ENCODE measurements at places on chromosomes 7 and 10. TPM values are rescaled to one million over a fixed set of nuclear protein-coding genes. Genes with fewer than 3 reads are reported as not detected.

Gene OR2A5
- not detected for total RNA-seq

Gene SBDS
- total RNA-seq, result 151 TPM

Gene C10orf90
- total RNA-seq, result 0.22 TPM

Gene SEMA4G
- total RNA-seq, result not detected

Gene CLRN3
- total RNA-seq, result not detected

Gene CNTNAP2
- total RNA-seq, result not detected

- no peaks in the 10 kb centered on the region for H3K27me3 ChIP-seq
- peaks cover 25% of the 10 kb centered on the region for H3K4me1 ChIP-seq
- H3K27ac ChIP-seq, result peak overlapping the region; percentile 76
- peak; percentile 62 for DNase-seq
- H3K36me3 ChIP-seq, result no peaks in the 10 kb centered on the region
Observed at GRCh38 chr10:21518641-21519396, 6.7 kb downstream of the SKIDA1 start.

GRCh38 chr7:116100626-116101025 is 70.1 kb upstream of the TFEC start:
- H3K36me3 ChIP-seq, result no peaks in the 10 kb centered on the region
- no peak for DNase-seq
- no peaks in the 10 kb centered on the region for H3K27me3 ChIP-seq
- H3K4me1 ChIP-seq, result peaks cover 30% of the 10 kb centered on the region

DNA sequence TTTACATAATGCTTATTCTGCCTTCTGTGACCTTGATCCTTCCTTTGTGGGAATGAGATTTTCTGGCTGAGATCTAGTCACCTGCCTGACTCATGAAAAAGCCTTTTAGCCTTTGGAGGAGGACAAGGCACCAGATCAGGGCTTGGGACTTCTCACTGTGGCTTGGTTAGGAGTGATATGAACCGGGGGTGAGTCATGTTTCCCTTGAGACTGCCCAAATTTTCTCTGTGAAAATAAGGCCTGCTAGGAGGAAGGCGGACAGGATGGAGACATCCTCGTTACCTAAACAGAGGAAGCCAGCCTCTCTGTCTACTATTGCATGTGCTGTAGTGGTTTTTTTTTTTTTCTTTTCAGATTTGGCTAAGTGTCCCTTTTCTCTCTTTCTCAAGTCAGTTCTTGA is 57.8 kb downstream of the EVX1 start:
- H3K4me1 ChIP-seq, result no peaks in the 10 kb centered on the region
- DNase-seq, result peak; percentile 59
- H3K27me3 ChIP-seq, result no peaks in the 10 kb centered on the region
- H3K36me3 ChIP-seq, result no peaks in the 10 kb centered on the region

GRCh38 chr7:142511801-142512200 is 237.5 kb upstream of the PRSS1 start:
- no peak for DNase-seq
- no peaks in the 10 kb centered on the region for H3K4me1 ChIP-seq
- no peaks in the 10 kb centered on the region for H3K36me3 ChIP-seq
- H3K27ac ChIP-seq, result no peak overlapping the region

DNA sequence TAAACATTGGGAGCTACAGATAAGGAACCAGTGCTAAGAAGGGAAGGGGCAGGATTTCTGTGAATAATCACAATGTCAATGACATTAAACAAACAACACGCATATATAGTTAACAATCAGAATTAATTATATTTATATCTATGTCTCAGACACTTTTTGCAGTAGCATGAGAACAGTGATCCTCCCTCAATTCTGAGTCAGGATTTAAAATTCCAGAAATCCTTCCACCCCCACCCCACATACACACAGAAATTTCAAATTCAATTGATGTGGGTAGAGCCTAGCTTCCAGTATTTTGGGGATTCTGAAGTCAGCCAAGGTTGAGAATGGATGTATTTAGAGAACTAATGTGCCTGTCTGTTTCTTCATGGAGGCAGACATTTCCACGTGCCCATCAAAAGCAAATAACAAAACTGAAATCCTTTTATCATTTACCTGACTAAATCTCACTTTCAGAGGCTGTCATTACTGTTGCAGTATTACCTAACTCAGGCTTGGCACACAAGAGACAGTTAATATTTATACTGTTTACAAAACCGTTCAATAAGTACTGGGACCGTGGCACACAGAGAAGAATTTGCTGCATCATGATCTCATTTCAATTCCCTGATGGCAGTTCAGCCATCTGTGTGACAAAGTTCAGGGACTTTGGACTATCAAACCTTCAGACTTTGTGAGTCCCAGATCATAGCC is 116.6 kb upstream of the PALS2 start:
- H3K27me3 ChIP-seq, result no peaks in the 10 kb centered on the region
- no peak overlapping the region for H3K4me3 ChIP-seq
- H3K27ac ChIP-seq, result no peak overlapping the region
- no peaks in the 10 kb centered on the region for H3K36me3 ChIP-seq

GRCh38 chr10:101495324-101495925 is 92.6 kb downstream of the POLL start:
- no peaks in the 10 kb centered on the region for H3K36me3 ChIP-seq
- H3K4me1 ChIP-seq, result no peaks in the 10 kb centered on the region
- DNase-seq, result peak; percentile 16
- no peak overlapping the region for H3K4me3 ChIP-seq
- H3K27ac ChIP-seq, result no peak overlapping the region
- H3K27me3 ChIP-seq, result no peaks in the 10 kb centered on the region

GRCh38 chr7:35251606-35252310 is 2.1 kb downstream of the TBX20 start:
- no peaks in the 10 kb centered on the region for H3K36me3 ChIP-seq
- no peak overlapping the region for H3K4me3 ChIP-seq
- peaks cover 95% of the 10 kb centered on the region for H3K27me3 ChIP-seq
- no peak overlapping the region for H3K27ac ChIP-seq

DNA sequence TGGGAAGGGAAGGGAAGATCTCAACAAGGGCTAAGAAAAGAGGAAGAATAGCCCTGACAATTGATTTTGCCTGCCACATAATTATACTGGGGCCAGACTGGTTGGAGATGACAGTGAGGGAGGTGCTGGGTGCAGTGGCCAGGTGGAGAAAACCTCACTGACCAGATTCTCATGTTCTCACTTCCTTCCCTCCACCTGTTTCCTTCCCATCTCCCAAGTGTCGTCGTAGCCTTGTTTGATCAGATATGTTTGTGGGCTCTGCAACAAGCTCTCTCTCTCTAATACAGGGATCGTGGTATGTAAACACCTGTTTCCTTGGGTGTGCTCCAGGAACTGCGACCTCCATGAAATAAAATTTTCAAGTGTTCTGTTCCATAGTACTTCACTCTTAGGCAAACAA is 60.2 kb downstream of the VCL start:
- H3K27me3 ChIP-seq, result no peaks in the 10 kb centered on the region
- DNase-seq, result no peak
- peaks cover 9% of the 10 kb centered on the region for H3K36me3 ChIP-seq
- no peak overlapping the region for H3K27ac ChIP-seq

- no peaks in the 10 kb centered on the region for H3K36me3 ChIP-seq
- H3K27ac ChIP-seq, result no peak overlapping the region
- no peak for DNase-seq
Observed at GRCh38 chr7:1336509-1336908, 103.8 kb downstream of the UNCX start.

- H3K27me3 ChIP-seq, result no peaks in the 10 kb centered on the region
- no peak for DNase-seq
- H3K4me3 ChIP-seq, result no peak overlapping the region
- no peak overlapping the region for H3K27ac ChIP-seq
Observed at GRCh38 chr7:4840079-4840501, 21.7 kb downstream of the PAPOLB start.

GRCh38 chr10:11179516-11180105 is 161.9 kb downstream of the CELF2 start:
- H3K27ac ChIP-seq, result no peak overlapping the region
- no peak for DNase-seq
- no peaks in the 10 kb centered on the region for H3K4me1 ChIP-seq
- H3K36me3 ChIP-seq, result no peaks in the 10 kb centered on the region
- no peaks in the 10 kb centered on the region for H3K27me3 ChIP-seq
- no peak overlapping the region for H3K4me3 ChIP-seq

DNA sequence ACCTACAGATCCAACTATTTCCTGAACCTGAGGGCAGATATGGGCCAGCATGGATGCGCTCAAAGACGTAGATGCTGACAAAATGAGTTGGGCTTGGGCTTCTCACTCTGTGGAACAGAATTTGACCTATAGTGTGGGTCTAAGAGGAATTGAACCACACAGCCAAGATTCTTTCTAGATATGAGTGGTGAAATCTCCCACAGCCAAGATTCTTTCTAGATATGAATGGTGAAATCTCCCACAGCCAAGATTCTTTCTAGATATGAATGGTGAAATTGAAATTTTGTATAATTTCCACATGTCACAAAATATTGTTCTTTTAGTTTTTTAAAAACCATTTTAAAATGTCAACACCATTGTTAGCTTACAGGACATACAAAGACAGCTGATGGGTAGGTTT is 215.4 kb upstream of the LRGUK start:
- H3K36me3 ChIP-seq, result no peaks in the 10 kb centered on the region
- DNase-seq, result no peak
- no peaks in the 10 kb centered on the region for H3K27me3 ChIP-seq
- no peak overlapping the region for H3K4me3 ChIP-seq
- no peak overlapping the region for H3K27ac ChIP-seq
- peaks cover 7% of the 10 kb centered on the region for H3K4me1 ChIP-seq

DNA sequence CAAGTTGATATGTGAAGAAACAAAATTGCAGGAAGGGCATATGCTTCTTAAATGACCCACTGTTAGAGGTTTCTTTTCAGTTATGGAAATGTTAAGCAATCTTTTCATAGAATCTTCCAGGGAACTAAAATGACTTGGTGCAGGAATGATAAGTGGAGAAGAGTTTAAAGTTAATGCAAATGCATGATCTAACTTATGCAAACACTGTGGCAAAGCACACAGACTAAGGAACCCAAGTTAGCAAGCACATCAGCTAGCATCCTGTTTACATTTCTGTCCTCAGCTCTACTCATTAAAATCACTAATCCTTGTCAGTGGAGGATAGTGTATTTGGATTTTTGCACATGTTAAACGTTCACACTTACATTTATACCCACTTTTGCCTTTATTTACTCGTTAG is 9.3 kb downstream of the CLCN1 start:
- no peaks in the 10 kb centered on the region for H3K4me1 ChIP-seq
- no peak overlapping the region for H3K4me3 ChIP-seq
- H3K27ac ChIP-seq, result no peak overlapping the region

GRCh38 chr10:132361581-132362101 is 29.6 kb downstream of the LRRC27 start:
- H3K27me3 ChIP-seq, result no peaks in the 10 kb centered on the region
- H3K4me3 ChIP-seq, result no peak overlapping the region
- no peak overlapping the region for H3K27ac ChIP-seq
- no peaks in the 10 kb centered on the region for H3K4me1 ChIP-seq
- H3K36me3 ChIP-seq, result no peaks in the 10 kb centered on the region

DNA sequence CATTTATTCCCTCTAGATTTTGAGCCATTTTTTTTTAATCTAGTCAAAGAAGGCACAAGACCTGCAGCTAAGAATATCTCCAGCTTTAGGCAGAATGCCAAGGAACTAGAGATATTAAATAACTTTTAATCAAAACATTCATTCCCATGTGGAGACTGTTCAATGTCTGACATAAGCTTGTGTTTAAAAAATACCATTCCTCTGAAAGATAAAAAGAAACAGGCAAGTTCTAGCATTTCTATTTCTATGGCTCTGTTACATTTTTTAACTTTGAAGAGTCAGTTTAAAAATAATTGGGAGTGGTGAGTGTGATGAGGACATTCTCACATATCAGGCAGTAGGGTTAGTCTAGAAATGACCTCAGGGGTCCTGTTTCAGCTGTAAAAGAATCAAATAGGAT is 48.0 kb downstream of the RHOBTB1 start:
- no peaks in the 10 kb centered on the region for H3K36me3 ChIP-seq
- peaks cover 11% of the 10 kb centered on the region for H3K4me1 ChIP-seq
- H3K4me3 ChIP-seq, result no peak overlapping the region
- peak; percentile 27 for DNase-seq
- H3K27me3 ChIP-seq, result no peaks in the 10 kb centered on the region
